ENCODE measurements at places on chromosomes 16 and 17.

GRCh38 chr16:64321066-64321465, 800.8 kb downstream of the CDH11 start:
- no peak for DNase-seq

- no peak for DNase-seq
Measured at GRCh38 chr17:17830740-17831207, 6.0 kb downstream of the SREBF1 start.

DNA sequence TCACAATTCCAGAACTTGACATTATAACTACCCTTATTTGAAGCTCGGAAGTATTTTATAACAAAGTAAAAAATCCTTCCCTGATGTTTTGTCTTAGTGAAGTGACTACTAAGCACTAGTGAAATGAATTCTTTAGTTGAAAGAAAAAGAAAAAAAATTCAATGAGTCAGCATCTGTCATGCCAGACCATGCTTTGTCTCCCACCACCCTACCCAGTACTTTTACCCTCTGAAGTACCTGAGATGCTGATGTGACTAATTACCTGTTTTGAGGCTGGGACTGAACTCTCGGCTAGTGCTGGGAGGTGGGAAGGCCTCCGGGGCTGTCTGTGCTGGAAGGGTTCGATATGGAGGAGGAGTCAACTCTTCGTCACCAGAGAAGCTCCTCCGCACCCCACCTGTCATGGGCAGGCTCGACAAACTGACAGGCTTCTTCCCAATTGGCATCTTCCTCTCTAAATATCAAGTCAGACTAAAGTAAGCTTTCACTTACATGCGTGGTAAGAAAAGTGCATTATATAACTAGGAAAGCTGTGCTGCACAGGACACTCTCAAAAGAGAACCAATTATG, 19.6 kb downstream of the NME2 start:
- no peak for DNase-seq

DNA sequence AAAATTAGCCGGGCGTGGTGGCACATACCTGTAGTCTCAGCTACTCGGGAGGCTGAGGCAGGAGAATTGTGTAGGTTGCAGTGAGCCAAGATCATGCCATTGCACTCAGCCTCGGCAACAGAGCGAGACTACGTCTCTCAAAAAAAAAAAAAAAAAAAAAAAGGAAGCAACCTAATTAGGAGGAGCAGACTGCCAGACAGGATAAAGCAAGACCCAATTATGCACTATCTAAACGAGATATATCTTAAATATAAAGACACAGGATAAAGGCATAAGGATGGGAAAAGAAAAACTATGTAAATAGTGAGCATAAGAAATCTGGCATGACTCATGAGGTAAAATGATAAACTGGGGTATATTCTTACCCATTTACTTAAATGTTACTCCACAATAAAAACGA, 4.9 kb downstream of the TXNDC11 start:
- no peak for DNase-seq
